NCI-H1436 (cell line): ENCODE measurements at places on chromosomes 6 and 20.

DNA sequence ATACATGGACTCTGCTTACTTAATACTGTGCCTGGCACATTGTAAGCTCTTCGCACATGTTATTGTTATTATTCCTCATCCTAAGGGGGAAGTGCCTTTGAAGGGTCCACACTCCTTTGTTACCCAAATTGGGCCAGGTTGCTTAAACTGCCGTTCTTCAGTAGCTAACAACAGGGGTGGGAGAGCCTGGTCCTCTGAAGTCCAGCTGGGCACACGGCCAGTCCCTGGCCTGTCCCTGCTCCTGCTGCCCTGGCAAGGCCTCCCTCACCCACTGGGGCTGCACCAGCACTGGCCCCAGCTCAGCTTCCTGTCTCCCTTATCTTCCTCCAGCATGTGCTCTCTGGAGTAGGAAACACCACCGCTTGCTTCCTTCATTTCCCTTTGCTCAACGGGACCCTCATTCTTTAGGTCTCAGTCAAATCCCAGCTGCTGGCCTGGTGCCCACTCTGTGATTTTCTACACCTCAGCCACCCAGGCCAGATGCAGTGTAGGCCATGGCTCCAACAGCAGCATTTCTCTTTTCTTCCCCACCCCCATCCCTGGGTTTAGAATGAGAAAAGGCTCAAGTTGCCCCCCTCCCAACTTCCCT is 5.5 kb upstream of the PROCR start:
- DNase-seq: no peak

DNA sequence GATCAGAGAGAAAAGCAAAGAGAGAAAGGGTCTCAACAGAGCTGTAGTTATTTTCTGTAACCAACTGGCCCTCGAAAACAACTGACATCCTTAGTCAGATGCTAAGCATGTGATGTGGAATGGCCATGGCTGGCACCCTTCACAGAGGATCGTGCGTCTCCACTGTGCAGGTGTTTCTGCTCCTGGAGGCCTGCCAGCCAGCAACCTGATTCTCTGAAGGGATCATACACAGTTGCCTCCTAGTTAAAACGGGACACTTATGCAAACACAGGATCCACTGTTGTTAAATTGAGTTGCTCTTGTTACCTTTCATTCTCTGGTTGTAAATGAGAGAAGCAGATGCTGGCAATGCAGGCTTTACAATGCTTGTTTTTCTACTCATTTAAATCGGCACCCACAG is 148.5 kb downstream of the HDGFL1 start:
- peak; percentile 86 for DNase-seq

DNA sequence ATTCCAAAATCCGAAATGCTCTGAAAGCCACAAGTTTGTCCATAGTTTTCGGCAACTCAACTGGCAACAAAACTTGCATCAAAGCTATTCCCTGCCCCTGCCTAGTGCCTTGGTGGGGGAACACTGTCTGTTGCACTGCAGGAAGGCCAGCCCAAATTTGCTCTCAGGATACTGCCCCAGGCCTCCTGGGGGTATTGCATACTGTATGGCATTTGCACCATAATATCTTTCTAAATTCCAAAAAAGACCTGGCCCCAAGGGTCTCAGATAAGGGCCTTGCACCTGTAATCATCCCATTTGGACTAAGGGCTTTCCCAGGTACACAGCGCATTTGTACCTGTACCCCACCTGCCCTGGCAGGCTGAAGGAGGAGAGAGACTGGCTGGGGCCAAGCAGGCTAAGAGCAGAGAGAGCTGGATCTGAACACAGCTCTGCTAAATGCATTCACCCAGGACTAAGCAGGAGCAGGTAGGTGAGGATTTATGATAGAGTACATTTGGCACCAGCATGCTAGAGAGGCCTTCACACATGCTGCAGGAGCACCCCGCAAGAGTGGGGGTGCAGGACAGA is 4.0 kb upstream of the GRM4 start:
- DNase-seq: no peak

DNA sequence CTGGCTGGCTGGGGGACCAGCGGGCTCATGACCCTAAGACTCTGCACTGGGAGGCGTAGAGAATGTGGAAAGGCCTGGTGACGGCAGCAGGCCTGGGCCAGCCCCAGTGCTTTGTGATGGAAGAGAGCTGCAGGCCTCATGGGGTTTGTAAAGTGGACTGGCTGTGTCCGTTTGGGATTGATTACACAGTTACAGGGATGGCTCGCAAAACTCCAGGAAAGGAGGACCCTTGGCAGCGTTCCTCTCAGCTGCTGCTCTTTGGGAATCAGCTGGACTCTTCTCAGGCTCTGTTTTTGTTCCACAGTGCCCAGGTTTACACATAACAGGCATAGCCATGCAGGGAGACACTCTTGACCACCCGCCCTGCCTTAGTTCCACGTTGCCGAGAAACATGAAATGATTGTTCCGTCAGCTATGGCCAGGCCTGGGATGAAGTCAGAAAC is 89.0 kb downstream of the SLX4IP start:
- DNase-seq: no peak

GRCh38 chr6:141134723-141135122 is 998.0 kb upstream of the GJE1 start:
- DNase-seq: peak; percentile 15

GRCh38 chr6:13872681-13873080 is 52.1 kb upstream of the RNF182 start:
- no peak for DNase-seq

DNA sequence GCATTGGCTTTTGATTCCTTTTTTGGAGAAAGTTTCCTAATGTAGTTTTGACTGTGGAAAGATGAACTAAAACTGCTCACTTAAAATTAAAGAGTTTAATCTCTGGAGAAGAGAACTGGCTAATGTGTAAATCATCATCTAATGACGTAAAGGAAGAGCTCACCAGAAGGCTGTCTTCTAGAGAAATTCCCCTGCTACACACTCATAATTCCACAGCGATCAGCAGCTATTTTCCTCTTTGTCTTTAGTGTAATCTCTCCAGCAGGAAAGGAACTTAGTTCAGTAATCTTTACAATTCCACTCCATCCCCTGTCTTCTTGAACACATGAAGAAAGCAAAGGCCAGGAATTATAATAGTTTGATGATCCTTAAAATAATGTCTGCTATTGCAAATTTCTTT is 15.8 kb downstream of the SPTLC3 start:
- no peak for DNase-seq

- DNase-seq: no peak
Observed at GRCh38 chr6:38063973-38064372, 244.4 kb downstream of the ZFAND3 start.

DNA sequence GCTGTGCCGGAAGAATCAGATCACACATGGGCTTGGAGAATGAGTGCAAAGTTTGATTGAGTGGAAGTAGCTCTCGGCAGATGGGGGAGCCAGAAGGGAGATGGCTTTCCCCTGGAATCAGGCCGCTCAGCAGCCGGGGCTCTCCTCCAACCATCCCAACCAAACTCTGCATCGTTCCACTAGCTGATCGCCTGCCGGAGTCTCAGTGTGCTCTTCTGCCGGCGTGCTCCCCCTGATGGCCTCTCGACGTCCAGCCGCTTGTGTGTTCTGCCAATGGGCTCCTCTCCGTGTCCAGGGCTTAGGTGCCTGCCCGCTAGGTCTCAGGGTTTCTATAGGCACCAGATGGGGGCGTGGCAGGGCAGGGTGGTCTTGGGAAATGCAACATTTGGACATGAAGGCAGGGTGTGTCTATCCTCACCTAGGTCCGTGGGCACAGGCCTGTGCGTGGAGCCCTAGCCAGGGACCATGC is 4.9 kb upstream of the BIRC7 start:
- DNase-seq: no peak

GRCh38 chr6:105485456-105485855 is 82.6 kb upstream of the PREP start:
- no peak for DNase-seq

GRCh38 chr20:57615445-57615811 is 4.8 kb downstream of the ZBP1 start:
- DNase-seq: no peak

DNA sequence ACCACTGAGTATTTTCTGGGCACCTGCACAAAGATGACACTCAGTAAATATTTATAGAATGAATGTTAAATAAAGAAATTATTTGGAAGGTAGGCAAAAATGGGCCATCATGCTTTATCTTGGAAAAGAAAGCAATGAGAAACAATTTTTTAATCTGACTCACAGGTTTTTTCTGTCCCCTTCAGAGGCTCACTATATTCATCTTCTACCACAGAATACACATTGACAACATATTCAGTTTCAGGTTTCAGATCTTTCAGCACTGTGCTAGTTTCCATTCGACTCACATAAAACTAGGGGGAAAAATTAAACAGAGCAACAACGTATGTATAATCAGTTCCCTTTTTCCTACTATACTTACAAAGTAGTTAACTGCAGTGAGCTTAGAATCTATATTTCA is 58.3 kb downstream of the COL12A1 start:
- no peak for DNase-seq

DNA sequence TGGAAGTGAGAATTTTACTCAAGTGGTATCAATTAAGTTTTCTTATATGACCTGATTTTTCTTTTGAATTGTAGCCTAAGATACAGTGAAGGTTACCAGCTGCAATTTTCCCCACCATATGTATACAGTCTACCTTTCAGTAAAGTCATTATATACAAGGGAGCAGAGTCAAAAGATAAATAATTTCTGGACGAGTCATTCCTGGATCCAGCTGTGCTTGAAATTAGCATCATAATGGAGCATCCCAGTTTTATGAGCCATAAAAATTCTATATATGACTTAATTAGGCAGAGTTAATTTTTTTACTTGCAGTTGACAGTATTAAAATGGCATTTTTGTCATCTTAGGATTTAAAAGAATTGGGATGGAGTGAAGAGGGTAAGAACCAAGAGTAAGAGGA is 1008.4 kb downstream of the PHF3 start:
- no peak for DNase-seq

GRCh38 chr6:3471286-3471685 is 14.4 kb upstream of the SLC22A23 start:
- DNase-seq: no peak

- no peak for DNase-seq
Observed at GRCh38 chr6:19662911-19663310, 174.3 kb upstream of the ID4 start.

GRCh38 chr6:37134036-37134395 is 35.9 kb upstream of the PIM1 start:
- DNase-seq: no peak

DNA sequence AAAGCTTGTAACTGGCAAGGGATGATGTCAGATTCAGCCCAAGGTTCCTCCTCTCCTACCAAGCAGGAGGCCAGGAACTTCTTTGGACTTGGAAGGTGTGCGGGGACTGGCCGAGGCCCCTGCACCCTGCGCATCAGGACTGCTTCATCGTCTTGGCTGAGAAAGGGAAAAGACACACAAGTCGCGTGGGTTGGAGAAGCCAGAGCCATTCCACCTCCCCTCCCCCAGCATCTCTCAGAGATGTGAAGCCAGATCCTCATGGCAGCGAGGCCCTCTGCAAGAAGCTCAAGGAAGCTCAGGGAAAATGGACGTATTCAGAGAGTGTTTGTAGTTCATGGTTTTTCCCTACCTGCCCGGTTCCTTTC is 14.4 kb downstream of the TNFAIP3 start:
- DNase-seq: no peak

- no peak for DNase-seq
Observed at GRCh38 chr6:24718449-24719124, 367 bp downstream of the C6orf62 start.

- DNase-seq: peak; percentile 43
Observed at GRCh38 chr20:22402550-22402949, 181.8 kb downstream of the FOXA2 start.

GRCh38 chr20:36957875-36958667 is 6.6 kb upstream of the SAMHD1 start:
- DNase-seq: no peak
